PC-3 (cell line): ENCODE measurements at places on chromosomes 11 and 22. TPM values are rescaled to one million over a fixed set of nuclear protein-coding genes. Genes with fewer than 3 reads are reported as not detected.

GRCh38 chr11:79159657-79160450 lies 281.0 kb downstream of the TENM4 start:
- no peak overlapping the region for H3K4me3 ChIP-seq
- H3K27ac ChIP-seq, result no peak overlapping the region
- no peak for DNase-seq
- peaks cover 5% of the 10 kb centered on the region; the same call in 1 of the 2 replicates for H3K4me1 ChIP-seq

- H3K27ac ChIP-seq, result no peak overlapping the region
Observed at GRCh38 chr22:31377612-31378011, 21.8 kb upstream of the DRG1 start.

DNA sequence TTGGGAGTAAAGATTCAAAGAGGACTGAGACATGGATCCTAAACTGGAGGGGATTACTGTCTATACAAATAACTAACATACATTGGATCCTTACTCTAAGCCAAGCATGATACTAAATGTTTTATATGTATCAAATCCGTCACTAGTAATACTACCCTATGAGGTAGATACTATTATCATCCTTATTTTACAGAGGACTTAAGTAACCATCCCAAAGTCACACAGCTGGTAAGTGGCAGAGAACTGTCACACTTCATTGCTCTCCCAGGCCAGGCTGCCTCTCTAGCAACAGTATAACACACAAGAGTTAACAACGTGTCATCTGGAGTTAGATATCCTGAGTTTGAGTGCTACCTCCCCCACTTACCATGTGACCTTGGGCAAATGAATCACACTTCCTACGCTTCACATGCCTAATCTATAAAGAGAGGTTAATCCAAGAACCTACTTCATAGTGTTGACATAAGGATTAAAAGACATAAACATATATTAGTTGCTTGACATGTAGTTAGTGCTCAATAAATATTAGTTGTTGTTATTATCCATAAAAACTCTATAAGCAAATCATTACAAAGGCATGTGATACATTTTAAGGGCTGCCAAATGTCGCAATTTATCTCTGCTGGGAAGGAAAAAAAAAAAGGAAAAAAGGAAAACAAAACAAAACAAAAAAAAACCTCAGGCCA lies 33.8 kb upstream of the SPON1 start:
- H3K4me1 ChIP-seq, result peaks cover 29% of the 10 kb centered on the region
- H3K27ac ChIP-seq, result no peak overlapping the region
- no peak overlapping the region for H3K4me3 ChIP-seq

DNA sequence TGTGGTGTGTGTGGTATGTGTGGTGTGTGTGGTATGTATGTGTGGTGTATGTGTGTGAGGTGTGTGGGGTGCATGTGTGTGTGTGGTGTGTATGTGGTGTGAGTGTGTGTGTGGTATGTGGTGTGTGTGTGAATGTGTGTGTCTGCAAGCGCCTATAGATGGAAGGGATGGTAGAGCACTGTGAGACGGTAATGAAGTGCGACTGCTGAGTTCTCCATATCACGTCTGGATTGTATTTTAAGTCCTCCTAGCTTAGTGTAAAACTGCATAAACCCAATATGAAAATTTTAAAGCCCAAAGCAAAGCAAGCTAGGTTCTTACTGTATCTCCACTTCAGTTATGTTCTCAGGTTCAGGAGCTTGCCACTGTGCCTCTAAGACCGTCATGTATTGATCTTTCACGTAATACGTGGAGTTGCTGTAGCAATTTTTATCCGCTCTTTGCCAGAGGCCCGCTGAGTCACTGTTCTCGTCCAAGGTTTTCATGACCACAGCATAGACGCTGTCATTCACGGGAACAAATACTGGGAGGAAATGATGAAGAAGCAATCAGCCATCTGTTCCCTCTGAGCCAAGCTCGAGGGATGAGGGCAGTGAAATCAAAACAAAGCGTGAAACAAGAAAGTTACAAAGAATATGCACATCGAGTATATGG lies 5.5 kb downstream of the PLET1 start:
- no peaks in the 10 kb centered on the region for H3K27me3 ChIP-seq
- peak; percentile 94 for DNase-seq
- H3K4me1 ChIP-seq, result peaks cover 18% of the 10 kb centered on the region
- peak overlapping the region; percentile 60 for H3K27ac ChIP-seq
- H3K36me3 ChIP-seq, result no peaks in the 10 kb centered on the region
- peak overlapping the region; percentile 20; the same call in 1 of the 2 replicates for H3K4me3 ChIP-seq

DNA sequence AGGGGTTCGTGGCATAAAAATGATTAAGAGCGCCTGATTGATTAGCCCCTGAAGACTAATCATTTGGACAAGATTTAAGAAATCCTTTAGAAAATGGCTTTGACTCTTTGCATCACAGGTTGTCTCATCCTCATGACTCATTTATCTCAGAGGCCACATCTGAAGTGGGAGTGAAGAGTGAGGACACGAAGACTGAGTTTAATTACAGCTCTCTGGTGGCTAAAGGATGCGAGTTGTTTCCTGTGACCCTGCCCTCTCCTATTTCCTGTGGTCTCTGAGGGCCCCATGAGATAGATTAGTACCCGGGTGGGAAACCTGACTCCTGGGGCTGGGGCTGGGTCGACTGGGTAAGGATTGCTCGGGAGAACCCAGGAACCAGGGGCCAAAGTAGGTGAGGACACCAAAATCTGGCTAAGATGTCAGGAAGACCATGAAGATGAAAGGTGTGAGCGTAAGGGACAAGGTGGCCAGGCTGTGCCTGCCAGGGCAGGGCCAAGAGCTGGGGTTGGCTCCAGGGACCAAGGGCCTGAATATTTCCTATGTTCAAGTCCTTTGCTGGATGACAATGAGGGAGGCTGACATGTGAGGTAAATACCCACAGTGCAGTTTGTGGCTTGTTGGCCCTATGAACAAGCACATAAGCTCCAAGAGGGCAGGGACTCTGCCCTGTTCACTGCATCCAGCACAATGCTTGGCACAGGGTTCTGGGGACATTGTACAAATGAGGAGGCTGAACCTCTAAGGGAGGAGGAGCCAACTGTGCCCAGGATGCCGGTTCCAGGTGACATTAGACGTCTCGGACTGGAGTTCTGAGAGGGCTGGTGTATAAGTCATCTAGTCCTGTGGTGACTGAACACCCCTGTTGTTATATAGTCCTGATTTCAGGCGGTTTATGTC lies 3.6 kb downstream of the OTOG start:
- H3K4me1 ChIP-seq, result no peaks in the 10 kb centered on the region
- H3K36me3 ChIP-seq, result no peaks in the 10 kb centered on the region
- no peak overlapping the region for H3K27ac ChIP-seq
- H3K4me3 ChIP-seq, result no peak overlapping the region

The SGSM1 gene
- total RNA-seq, result 0.29 and 0.35 TPM in 2 replicates

The OR2D2 gene
- total RNA-seq, result 0.11 TPM in 1 of 2 replicates, not detected in the other
